ENCODE measurements at places on chromosomes 12 and 14. TPM values are rescaled to one million over a fixed set of nuclear protein-coding genes. Genes with fewer than 3 reads are reported as not detected.

DNA sequence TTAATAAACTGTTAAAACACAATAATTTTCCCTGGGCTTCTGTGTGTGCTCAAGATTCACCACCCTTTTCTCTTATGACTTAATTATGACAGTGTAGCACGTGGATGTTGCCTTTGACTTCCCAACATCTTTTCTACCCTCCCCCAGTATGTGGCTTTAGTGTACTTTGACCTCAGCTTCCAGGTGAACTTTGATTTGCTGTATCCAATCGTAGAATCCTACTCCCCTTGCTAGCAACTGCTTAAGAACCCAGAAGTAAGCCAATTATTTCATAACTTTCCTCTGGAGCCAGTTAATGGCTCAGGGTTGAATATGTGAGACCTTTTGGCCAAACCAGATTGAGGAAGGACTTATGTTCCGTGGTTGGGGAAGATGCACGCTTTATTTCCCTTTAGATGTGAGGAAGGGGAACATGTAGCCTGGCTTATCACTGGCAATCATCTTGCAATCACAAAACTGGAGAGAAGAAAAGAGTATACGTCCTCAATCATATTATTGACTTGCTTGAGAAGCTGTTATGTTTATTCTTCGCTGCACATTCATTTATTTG is 259.6 kb upstream of the ATP2B1 start:
- no peak for DNase-seq

DNA sequence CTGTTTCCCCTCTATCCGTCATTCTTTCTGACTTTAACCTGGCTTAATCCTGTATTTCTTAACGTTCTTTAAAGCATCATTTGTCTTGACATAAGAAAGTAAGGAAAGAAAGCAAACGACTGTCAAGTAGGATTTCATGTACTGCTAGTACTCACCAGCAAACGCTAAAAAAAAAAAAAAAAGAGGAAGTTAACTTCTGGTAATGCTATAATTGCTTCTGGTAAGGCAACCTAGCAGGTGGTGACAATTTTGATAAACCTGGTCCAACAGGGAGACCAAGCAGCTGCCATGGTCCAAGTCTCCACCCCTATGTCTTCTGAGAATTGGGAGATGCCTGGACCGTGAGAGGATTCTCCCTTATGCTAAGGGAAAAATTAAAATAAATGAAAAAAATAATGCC is 306.6 kb downstream of the DAD1 start:
- DNase-seq, result no peak

GRCh38 chr14:33805593-33805992 is 145.3 kb downstream of the EGLN3 start:
- DNase-seq, result no peak

ACACB gene
- 6.2 TPM for total RNA-seq

Data from Calu3 (cell line).